Cerebellar nuclear complex (tissue), 1 donor: ENCODE measurements at places on chromosomes 3 and 15.

DNA sequence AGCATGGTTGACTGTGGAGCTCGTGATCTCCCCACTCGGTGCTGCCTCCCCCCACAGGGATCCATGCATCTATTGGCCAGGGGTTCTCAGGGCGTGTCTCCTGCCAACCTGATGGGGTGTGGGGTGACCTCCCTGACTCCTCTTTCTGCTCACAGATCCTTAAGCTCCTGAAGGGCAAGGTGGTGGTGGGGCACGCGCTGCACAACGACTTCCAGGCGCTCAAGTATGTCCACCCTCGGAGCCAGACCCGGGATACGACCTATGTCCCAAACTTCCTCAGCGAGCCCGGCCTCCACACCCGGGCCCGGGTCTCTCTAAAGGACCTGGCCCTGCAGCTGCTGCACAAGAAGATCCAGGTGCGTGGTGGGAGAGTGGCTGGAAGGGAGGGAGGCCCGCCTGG, 7.9 kb downstream of the AEN start:
- DNase-seq = no peak

- no peak for DNase-seq
Observed at GRCh38 chr3:33467786-33468185, 27.6 kb upstream of the UBP1 start.

DNA sequence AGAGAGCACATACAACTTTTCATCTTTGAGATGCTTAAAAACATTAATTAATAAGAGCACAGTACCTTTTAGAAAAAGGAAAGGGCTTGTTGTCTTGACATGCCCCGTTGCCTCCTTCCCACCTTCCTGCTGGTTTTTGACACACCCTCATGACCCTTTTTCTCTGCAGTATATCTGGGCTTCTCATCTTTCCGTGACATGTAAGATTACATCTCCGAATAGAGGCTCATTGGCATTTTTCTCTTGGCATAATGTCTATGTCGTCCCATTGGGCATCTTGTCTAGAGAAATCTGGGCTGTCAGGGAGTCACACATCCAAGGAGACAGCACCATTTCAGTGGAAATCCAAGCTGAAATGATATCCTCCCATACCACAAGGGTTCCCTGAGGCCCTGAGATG, 64.1 kb downstream of the LRTM1 start:
- no peak for DNase-seq

DNA sequence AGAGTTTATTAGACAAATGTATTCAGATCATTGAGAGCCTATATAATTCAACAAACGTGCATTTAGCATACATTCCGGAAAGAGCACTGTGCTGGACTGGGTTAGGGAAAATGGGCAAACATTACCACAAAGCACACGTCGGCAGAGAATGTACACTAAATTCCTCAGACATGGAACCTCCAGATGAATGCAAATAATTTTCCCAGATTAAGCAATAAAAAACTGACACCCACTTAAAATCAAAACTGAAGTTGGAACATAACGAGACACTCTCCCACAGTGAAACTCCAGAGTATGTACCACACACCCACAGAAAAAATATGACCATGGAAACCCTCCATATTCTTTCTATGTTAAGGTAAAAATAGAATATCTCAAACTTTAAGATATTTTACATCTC, 4.8 kb downstream of the SECISBP2L start:
- DNase-seq = no peak

DNA sequence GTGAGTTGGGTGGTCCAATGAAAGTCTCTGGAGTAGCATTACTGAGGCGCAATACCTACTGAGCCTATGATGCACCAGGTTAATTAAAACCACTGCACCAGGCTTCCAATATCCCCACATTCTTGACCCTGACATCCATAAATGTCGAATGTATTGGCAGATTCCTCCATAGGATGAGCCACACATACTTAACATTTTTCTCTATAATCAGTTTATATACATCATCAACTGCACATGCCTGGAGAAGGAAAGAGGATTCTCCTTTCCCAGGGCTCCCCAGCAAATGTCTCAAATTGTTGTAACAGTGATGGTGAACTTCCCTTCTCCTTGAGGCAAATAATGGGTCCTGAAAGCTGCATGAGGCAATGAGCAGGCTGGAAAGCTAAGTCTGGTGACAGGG, 82.3 kb upstream of the LPP start:
- DNase-seq = no peak

DNA sequence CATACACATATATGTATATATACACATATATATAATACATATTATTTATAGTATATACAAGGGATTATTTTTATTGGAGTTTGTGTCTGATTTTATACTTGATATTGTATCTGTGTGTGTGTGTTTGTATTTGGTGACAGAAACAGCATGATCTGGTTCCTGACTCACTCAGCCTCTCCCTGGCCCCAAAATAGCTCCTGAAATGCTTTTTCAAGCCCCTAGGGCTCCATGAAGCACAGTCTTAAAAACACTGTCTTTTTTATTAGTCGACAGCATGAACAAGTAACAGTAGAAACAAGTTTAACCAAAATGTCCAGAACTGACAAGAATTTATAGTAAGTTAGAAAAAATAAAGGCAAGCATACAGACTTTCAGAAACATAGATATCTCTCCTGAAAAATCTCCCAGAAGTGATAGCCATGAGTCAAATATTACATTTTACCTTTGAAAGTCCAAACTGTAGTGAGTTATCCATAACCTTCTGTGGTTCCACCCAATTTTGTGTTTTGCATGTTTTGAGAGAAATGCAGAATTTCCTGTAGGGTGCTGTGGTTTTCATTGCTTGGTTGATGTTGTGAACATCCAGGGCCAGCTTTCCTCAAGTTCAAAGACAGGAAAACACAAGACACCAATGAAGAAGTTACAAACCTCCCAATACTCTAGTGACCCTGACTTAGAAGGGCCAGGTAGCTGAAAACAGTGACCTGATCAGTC, 98.5 kb upstream of the CCDC80 start:
- DNase-seq = no peak

GRCh38 chr3:123343296-123344174, 105.4 kb downstream of the ADCY5 start:
- DNase-seq = no peak

- no peak for DNase-seq
Observed at GRCh38 chr15:57762302-57762701, 55.8 kb downstream of the POLR2M start.

DNA sequence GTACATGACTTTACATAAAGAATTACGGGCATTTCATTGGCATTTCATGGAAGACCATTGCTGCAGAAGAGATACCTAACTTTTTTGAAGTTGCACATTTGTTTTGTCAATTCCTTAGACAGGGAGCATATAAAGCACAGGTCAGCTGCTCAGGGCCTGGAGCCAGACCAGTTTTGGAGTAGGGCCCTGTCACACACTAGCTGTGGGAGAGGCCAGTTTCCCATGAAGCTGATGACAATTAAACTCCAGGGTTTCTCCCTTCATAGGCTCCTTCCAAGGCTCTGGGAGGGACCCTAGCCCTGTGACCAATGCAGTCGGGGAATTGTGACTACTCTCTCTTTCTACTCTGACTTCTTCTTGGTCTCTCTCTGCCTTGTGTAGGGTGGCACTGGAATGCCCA, 107.3 kb upstream of the SELENOK start:
- no peak for DNase-seq

DNA sequence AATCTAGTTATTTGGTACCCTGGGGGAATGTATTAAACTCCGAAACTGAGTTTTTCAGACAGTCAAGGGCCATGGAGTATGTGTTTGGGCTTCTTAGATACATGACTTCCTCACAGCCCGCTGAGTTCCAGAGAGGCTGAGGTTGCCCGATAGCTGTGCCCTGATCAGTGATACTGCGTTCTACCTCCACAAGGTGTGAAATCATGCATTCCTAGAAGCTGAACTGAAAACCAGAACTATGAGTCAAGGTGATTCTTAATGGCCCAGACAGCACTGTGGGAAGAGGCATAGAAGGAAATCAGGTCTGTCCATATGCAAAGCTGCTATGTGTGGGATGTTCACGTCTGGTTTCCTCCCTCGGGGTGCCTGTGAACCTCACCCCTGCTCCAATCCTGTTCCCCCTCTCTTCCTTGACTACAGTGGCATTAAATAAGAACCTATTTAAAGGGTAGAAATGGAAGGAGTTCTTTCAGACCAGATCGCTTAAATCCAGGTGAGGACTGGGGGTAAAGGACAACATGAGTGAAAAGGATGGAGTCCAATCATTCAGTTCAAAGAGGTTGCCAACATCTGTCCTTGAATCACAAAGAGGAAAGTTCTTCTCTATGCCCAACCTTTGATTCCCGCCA, 74.3 kb downstream of the MYO1E start:
- DNase-seq = no peak

DNA sequence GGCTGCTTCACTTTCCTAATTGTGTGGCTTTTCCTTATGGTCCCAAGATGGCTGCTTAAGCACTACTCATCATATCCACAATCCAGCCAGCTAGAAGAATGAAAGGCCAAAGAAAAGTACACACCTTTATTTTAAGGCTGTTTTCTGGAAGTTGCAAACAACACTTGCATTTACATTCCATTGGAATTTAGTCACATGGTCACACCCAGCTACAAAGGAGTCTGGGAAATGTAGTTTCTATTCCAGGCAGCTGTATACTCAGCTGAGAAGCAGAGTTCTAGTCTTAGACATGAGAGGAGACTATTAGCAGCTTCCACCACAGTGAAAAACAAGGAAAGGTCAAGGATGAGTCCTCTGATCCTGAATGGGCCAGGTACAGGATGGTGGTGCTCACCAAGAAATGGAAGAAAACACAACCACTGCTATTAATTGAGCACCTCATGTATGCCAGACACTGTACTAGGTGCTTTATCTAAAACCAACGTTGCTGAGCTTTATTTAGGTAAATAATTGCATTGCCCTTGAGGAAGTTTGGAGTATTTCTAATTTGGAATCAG, 28.0 kb upstream of the ATG7 start:
- no peak for DNase-seq

- DNase-seq = no peak
Observed at GRCh38 chr3:11539677-11540076, 104.0 kb downstream of the VGLL4 start.
